ENCODE measurements at places on chromosomes 11 and 22. TPM values are rescaled to one million over a fixed set of nuclear protein-coding genes. Genes with fewer than 3 reads are reported as not detected.

Gene TRIM66
- 1.4 TPM for polyA plus RNA-seq

DNA sequence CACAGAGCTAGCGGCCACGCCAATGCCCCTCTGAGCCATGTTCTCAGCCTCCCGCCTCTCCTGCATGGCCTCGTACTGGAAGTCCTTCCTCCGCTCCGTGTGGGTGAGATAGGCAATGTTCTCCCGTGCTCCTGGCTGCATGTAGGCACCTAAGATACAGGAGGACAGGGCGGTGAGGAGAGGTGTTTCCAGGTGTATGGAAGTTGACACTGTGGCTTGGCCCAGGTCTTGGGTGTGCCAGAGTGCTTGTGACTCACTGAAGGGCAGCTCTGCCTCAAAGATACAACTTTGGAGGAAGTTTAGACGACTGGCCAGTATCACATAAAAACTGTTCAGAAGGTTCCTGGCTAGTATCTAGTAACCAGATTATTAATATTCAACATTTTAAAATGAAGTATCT lies 8.5 kb downstream of the SRRD start:
- no peak for DNase-seq

DNA sequence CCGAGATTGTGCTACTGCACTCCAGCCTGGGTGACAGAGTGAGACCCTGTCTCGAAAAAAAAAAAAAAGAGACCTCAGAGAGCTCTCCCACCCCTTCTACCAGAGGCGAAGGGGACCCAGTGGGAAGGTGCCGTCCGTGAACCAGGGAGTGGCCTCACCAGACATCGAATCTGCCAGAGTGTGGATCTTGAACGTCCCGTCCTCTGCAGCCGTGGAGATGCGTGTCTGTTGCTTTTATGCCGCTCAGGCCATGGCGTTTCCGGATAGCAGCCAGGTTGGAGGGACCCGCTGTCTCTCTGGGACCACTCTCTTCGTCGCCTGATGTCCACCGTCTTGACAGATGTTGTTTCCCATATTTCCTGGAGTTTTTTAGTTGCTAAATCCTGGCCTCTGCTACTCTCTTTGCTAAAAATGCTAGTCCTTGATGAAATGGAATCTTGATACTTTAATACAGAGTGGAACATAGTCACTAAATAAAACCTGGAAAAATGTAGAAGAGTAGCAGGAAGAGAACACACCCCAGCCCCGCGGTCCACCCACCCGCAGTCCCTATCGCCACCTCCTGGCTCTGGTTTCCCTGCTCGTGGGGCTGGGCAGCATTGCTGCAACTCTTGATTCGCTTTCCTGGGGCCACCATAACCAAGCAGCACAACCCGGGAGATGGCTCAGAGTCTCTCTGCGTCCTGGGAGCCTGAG lies 12.0 kb upstream of the MUC6 start:
- DNase-seq = no peak

DNA sequence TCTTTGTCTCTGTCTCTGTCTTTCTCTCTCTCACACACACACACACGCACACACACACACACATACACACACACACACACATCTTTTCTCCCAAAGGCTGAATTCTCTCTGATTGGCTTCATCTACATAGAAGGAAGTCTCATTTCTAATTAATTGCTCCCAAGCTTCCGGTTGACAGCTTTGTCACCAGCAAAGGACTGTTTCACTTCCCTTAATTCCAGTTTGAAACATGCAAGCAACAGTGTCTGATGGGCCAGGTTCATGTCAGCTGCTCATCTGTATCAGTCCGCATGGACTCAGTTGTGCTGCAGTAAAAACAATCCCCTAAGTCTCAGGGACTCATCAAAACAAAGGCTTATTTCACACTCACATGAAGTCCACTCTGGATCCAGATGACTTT lies 16.2 kb upstream of the PVALB start:
- no peak for DNase-seq

- peak; percentile 53 for DNase-seq
Measured at GRCh38 chr11:120336641-120337354, 585 bp downstream of the ARHGEF12 start.

DNA sequence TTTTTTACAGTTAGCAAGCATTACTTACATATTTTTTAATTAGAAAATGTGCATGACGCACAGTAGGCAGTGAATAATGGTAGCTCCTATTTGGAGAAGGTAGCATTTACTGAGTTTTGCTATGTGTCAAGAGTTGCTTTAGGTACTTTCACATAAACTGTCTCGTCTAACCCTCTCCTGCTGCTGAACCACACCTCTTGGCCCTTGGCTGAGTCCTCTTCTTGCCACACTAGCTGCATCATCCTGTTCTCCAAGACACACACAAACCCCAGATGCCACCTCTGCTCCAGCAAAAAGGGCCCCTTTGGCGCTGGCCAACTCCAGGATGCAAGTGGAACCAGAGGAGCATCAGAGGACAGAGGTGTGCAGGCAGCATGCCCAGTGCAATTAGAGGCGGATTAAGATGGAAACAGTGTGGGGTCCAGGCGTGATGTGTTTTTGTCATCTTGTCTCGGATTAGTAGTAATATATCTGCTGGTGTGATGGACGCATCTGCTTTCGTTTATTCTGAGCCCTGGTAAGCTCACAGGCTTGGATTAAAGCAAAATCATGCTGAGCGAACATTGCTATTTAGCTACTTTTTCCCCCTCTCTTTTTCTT lies 367.0 kb upstream of the CADM1 start:
- no peak for DNase-seq

All from muscle of arm (tissue), 14 donors.